SJSA1 (cell line): ENCODE measurements at places on chromosomes 11 and 22.

DNA sequence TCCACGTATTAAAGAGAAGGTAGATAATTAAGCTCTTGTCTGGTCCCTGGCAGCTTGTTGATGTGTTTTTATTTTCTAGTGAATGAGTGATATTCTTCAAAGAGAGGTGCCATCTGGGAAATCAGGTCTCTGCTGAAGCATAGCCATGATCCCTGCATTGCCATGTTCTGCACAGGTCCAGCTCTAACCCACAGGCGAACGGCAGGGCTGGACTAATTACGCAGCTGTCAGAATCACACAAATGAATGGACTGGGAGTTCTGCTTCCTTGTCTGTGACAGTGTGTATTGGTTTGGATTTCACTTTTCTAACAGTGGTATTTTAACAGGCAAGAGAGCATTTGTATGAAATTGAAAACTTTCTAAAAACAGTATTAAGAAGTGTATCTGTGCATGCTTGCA, 235.6 kb downstream of the FAT3 start:
- DNase-seq = no peak

GRCh38 chr22:27318516-27318915, 483.0 kb downstream of the MN1 start:
- no peak for DNase-seq

DNA sequence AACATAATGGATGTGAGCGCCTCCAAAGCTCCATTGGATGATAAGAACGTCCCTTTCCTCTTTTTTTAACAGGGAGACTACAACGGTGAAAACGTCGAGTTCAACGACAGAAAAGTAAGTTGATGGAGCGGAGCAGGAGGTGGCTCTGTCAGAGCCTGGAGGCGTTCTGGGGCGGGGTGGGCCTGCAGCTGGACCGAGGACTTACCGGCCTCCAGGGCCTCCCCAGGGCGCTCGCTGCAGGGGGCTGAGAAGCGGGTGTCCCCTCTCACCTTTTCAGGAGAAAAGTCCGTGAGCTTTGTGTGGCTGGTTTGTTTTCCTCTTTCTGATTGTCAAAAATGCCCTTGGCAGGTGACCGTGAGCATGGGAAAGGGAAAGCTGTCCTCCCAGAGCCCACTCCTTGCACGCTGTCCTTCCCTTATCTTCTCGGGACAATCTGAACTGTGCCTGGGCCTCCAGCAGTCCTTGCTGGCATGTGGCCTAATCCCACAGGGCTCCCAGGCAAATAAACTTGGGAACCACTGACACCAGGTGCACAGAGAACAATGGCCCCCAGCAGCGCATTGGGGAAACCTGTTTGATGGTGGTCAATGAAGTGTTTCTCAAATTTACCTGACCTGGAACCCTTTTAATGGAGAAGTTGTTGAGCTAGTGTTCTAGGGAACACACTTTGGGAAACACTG, 38.4 kb downstream of the ANO1 start:
- DNase-seq = no peak

DNA sequence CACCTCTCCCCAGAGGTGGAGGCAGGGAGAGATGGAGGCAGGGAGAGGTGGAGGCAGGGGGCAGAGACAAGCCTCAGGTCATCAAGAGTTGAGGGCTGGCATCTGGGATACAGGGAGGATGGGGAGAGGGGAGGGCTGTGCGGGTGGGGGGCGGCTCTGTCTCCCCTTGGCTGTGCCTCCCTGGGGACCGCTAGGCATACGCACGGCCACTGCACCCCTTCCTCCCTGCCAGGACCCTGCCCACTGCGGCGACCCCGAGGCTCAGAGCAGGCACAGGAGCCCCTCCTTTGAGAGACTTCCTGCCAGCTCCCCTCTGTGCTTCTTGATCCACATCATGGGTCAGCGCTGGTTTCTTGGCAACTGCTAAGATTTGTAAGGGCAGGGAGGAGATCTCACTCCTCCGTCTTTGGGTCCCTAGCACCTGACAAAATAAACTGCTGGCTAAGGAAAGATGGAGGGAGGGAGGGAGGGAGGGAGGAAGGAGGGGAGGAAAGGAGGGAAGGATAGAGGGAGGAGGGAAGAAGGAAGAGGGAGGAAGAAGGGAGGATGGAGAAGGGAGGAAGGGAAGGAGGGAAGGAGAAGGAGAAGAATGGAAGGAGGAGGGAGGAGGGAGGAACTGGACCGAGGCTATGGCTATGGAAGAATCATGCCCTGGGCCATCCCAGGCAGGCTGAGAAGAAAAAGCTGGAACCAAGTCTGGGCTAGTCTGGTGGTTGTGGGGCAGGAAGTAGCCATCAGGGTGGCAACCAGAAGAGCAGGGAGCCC, 18.5 kb downstream of the PRR33 start:
- DNase-seq = no peak

DNA sequence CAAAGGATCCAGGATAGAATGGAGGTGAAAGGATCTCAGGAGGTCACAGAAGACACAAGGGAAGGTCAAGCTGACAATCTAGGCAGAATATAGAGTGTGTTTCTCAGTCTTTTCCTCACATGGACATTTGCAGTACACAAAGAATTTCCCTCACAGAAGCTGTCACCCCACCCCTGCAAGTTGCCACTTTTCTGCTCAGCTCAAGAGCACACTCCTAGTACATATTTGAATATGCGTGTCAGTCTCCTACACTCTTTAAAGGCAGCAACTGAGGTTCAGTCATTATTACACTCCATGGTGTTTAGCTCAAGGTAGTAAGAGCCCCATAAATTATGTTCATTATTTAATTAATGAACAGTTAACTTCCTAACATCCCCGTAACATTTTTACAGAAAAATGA, 59.1 kb downstream of the ETS1 start:
- no peak for DNase-seq

DNA sequence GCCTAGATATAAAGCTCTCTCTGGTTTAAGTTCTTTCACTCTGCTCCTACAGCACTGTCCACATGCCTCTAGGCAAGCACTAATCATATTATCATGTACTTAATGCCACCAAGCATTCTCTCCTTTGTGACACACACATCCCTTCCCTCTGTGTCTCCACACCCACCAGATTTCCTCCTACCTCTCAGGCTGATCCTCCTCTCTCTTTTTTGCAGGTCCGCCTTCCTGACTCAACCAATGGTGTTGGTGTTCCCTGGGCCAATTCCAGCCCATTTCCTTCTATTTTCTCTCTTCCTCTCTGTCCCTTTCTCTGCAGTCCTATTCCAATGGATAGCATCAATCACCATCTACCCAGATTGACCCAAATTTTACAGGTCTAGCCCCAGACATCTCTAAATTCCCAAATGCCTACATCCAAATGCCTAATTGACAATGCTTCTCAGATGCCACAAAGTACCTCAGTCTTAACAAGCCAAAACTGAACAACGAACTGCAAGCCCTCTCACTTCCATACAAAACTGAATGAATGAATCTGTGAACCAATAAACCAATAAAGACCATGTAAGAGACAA, 504 bp upstream of the ZNF215 start:
- no peak for DNase-seq

DNA sequence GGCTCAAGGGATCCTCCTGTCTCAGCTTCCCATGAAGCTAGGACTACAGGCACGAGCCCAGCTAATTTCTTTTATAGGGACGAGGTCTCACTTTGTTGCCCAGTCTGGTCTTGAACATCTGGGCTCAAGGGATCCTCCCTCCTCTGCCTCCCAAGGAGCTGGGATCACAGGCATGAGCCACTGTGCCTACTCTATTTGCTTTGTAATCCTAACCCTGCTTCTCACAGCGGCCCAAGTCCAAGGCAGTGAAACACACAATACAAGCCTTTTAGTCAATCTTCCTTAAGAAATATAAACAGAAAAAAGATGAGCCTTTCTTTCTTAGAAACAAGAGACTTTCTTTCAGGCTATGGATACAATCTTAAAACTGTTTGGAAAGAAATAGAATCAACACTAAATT, 115.2 kb upstream of the SORL1-AS1 start:
- no peak for DNase-seq

- no peak for DNase-seq
Measured at GRCh38 chr22:26900787-26901186, 243.4 kb downstream of the MIAT start.
